Camera-type eye (tissue), 1 donor: ENCODE measurements at places on chromosomes 2 and 18. TPM values are rescaled to one million over a fixed set of nuclear protein-coding genes. Genes with fewer than 3 reads are reported as not detected.

The PROKR1 gene
- 3.1 TPM for total RNA-seq

The PLEKHH2 gene
- total RNA-seq: 36.6 TPM

The ERLEC1 gene
- 85.4 TPM for total RNA-seq

The ESPNL gene
- total RNA-seq: 1.2 TPM

The MBOAT2 gene
- total RNA-seq: 84.3 TPM

The CD8A gene
- 0.27 TPM for total RNA-seq

The AQP12A gene
- total RNA-seq: not detected

The ABCG8 gene
- 0.27 TPM for total RNA-seq

The ACOXL gene
- total RNA-seq: 0.16 TPM

The UPP2 gene
- 0.33 TPM for total RNA-seq

The BOLL gene
- total RNA-seq: 0.27 TPM

The NCKAP5 gene
- total RNA-seq: 58.8 TPM

The MYOM1 gene
- 40.7 TPM for total RNA-seq

The TSPYL6 gene
- total RNA-seq: 0.44 TPM

The SERPINB10 gene
- 1.3 TPM for total RNA-seq

The NGEF gene
- 10.0 TPM for total RNA-seq

The C2orf80 gene
- not detected for total RNA-seq

The CCL20 gene
- not detected for total RNA-seq

The DLX2 gene
- 0.44 TPM for total RNA-seq

The ASB18 gene
- total RNA-seq: not detected

The SERPINB3 gene
- total RNA-seq: not detected

The ANKRD30B gene
- not detected for total RNA-seq

The PRSS56 gene
- 9.6 TPM for total RNA-seq

The WNT10A gene
- 8.1 TPM for total RNA-seq

The LOXHD1 gene
- 0.77 TPM for total RNA-seq

The POTEJ gene
- 0.71 TPM for total RNA-seq

The ALPI gene
- not detected for total RNA-seq

The IER3IP1 gene
- total RNA-seq: 18.4 TPM

The RUFY4 gene
- not detected for total RNA-seq

The COL4A3 gene
- 15.6 TPM for total RNA-seq

The RGPD6 gene
- 111 TPM for total RNA-seq

The IL1RN gene
- 10.3 TPM for total RNA-seq
